MCF 10A (cell line): ENCODE measurements at places on chromosomes 6 and 20. TPM values are rescaled to one million over a fixed set of nuclear protein-coding genes. Genes with fewer than 3 reads are reported as not detected.

- no peak for DNase-seq
Observed at GRCh38 chr20:57053067-57053466, 213.4 kb downstream of the BMP7 start.

- no peak for DNase-seq
Observed at GRCh38 chr6:157461000-157461915, 80.3 kb downstream of the ZDHHC14 start.

- DNase-seq, result no peak
Observed at GRCh38 chr6:84026721-84027164, 6.8 kb upstream of the MRAP2 start.

GRCh38 chr6:3919130-3919628, 70.0 kb downstream of the FAM50B start:
- DNase-seq, result peak; percentile 85

DNA sequence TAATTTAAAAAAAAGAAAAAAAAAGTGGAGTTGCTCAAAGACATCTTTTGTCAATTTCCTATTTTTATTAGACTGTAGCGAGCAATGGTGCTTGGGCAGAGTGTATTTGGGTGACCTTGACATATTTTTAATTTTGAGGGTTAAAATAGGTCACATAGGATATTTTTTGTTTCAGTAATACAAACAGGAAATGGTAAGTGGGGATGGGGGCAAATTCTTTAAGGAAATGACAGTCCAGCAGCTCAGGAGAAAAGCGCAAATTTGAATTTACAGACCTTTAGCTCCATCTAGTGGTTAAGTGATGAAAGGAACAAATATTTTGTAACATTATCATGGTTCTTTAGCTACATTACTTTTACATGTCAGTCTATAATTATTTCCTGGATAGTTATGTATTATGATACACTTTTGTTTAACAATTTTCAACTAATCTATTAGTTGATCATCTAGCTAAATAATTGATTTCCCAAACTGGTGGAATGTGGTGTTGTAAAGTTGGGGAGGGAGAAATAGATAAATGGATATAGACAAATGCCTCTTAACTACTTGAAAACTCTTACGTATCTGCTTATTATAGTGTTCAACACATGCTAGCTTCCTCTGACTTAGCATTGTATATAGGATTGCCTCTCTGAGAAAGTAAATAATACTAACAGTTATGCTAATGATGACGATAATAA, 10.0 kb downstream of the CITED2 start:
- DNase-seq, result peak; percentile 53

DNA sequence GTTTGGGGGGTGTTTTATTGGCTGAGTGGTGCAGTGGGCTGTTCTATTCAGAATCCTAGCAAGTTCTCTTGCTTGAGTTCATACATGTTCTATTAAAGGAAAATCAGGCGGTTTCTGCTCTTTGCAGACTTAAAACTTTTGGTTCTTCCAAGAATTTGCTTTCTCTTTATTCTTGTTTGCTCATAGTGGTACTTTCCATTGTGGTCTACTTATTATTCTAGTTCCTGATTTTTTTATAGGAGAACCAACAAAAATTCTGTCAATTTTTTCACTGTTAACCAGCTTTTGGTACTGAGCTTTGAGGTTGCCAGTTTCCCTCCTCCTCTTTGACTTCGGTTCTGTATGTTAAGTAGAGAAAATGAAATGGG, 6.7 kb downstream of the AFDN start:
- no peak for DNase-seq

DNA sequence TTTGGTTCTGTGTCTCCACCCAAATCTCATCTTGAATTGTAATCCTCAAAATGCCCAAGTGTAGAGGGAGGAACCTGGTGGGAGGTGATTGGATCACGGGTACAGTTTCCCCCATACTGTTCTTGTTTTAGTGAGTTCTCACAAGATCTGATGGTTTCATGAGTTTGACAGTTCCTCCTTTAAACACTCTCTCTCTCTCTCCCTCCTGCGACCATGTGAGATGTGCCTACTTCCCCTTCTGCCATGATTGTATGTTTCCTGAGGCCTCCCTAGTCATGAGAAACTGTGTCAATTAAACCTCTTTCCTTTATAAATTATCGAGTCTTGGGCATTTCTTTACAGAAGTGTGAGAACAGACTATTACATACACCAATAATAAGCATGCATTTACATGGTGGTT, 12.1 kb upstream of the EYS start:
- no peak for DNase-seq

DNA sequence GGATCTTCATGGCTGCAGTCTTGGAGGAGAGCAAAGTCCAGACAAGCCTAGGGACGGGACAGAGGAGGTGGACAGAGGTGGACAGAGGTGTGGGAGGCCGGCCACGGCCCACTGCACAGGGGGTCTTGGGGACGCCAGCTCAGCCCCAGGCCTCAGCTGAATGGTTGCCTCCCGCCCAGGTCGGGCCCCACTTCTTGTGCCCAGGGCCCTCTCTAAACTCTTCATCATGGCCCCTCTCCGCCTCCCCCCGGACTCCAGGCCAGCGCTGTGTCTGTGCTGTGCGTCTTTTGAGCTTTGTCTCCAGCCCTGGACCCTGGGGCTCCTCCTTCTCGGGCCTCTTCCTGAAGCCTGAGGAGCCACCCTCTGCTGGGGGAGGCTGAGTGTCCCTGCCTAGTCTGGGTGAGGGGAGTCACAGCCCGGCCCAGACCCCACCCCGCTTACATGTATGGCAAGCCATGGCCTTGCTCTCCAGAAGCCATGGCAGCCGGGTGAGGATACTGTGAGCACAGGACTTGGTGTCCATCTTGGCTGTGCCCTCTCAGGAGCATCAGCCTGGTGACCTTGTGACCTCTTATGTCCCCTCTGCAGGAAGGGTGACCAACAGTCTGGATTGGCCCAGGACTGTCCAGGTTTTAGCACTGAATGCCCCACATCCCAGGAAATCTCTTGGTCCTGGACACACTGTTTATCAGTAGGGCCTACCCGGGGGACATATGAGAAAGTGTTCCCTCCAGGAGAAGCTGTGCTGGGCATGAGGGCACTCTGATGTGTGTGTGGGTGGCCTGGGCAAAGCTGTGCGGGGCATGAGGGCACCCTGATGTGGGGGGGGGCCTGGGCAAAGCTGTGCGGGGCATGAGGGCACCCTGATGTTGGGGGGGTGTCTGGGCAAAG, 9.4 kb upstream of the NPBWR2 start:
- DNase-seq, result no peak

- DNase-seq, result no peak
Observed at GRCh38 chr20:50885068-50885467, 46.2 kb downstream of the ADNP start.

DNA sequence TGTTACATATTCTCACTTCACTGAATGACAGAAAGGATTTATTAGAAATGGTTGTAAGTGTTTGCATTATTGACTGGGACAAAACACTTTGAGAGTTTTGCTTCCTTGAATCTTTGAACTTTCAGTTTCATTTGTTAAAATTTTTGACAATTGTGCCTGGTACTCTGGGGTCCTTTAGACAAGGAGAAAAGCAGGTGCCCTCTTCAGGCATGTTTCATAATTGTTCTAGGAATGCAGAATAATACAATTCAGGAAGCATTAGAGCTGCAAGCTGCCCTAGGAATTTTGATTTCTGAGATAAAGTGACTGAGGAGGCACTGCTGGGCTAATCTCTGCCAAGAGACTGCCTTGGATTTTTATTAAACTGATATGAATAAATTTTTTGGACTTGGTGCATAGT, 49.7 kb downstream of the TOP1 start:
- peak; percentile 50 for DNase-seq

GRCh38 chr6:31575335-31575901, at the start of gene TNF:
Gene TNF (plus strand): TSS chr6:31575565. CDS start chr6:31575742, 177 bp downstream.
- DNase-seq, result no peak

- DNase-seq, result peak; percentile 9
Observed at GRCh38 chr6:74651948-74652842, 553.7 kb downstream of the COL12A1 start.

- no peak for DNase-seq
Observed at GRCh38 chr20:34163307-34163706, 51.3 kb upstream of the EIF2S2 start.

DNA sequence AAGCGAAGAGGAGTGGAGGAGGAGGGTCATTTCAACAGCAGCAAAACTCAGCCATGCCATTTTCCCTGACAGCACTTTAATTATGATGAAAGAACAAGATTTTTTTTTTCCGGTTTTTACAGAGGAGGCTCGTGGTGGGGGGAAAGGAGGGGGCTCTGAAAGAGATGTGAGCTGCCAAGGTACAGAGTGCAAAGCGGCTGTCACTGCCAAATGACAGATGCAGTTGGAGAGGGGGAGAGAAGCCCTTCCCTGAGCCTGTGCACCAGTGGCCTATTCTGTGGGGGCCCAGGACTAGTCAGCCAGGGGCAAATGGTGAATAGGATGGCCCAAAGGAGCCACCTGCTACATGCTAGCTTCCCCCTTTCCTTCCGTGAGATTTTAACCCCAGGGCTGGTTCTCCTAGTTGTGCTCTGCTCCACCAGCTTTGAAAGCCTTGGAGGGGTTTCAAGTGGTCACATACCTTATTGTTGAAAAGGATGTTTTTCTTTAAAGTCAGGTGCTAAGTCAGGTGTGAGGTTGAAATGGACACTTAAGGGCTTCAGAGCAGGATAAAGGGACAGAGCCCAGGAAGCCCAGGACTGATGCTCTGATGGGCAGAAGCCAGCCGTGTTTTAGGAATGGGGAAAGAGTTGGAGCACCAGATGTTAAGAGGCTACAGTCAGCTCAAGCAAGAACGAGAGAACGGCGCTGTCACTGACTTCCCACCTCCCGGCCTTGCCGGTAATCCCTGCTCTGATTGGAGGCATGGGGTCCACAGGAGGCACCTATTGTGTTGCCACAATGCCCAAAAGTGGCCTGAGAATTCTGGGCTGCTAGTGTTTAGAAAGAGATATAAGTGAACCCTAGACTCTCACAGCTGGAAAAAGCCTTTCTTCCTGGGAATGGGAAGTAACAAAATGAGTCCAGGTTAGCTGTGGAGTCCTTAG, 24.8 kb downstream of the GNAS start:
- no peak for DNase-seq

DNA sequence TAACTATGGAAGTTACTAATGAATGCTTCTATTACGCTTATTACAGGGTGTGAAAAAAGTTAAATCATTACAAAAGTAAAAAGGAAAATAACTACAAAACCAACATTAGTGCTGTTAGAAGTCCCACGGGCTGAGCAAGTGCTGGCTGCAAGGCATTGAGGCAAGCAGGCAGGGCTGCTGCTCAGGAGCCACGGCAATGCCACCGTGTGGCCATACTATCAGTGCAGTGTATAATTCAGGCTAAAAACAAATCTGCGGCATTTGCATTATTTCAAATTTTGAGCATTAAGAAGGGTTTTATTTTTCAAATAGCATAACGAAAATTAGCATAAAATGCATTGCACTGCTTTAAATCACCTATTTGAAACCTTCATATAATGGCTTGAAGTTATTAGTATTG, 17.1 kb downstream of the IFNGR1 start:
- DNase-seq, result no peak

GRCh38 chr6:156421933-156422332, 355.2 kb upstream of the ARID1B start:
- DNase-seq, result peak; percentile 18

DNA sequence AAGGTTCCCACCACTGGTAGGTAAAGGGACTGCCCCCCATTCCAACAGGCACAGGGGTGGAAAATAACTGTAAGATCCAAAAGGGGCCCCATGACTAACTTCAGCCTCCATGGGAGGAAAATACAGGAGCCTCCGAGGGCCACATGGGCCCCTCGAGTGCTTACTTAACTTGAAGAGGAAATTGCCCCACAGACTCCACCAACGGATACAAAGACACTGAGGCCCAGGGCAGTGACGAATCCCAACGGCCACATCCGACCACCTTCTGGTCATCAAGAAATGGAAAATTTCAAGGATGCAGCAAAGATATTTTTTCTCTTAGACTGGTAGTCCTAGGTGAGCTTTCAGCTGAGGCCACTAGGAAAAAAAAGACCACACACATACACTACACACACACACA, 116.0 kb upstream of the MRPS10 start:
- DNase-seq, result no peak

DNA sequence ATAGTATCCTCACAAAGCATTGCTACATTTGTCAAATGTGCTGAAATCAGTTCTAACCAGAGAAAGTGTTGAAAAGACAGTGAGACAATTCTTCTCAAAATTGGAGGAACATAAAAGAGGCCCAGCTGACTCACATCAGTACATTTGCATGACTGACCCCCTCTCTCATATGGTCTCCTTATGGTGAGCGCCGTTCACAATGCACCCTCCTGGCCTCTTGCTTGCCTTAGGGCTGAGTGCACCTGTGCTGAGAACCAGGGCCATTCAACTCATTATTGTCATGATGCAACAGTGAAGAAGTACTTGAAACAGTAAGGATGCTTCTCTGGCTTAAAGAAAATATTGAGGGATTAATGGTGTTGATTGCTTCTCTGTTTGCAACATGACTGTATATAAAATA, 375.2 kb upstream of the AGPAT4 start:
- no peak for DNase-seq

DNA sequence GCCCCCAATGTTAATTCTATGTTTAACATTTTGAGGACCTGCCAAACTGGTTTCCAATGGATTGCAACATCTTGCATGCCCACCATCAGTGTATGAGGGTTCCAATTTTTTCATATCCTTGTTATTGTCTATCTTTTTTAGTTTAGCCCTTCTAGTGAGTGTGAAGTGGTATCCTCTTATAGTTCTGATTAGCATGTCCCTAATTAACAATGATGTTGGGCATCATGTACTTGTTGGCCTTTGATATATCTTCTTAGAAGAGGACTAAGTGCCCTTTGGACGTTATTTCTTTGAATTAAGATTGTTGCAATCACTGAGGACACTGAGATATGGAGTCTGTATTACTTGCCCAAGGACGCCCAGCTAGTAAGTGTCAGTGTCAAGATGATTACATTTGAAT, 22.3 kb downstream of the GCNT2 start:
- no peak for DNase-seq

DNA sequence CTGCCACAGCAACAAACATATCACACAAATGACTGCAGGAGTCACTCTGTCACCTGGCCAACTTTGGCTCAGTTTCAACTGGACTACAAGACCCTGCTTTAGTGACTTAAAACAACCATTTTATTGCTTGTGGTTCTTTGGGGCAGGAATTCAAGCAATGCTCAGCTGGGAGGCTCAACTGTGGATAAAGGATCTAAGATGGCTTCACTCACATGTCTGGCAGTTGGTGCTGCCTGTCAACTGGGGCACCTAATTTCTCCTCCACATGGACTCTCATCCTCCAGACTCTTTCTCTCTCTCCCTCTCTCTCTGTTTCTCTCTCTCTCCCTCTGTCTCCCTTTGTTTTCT, 2.8 kb upstream of the EPB41L2 start:
- no peak for DNase-seq

- DNase-seq, result peak; percentile 44
Observed at GRCh38 chr6:87660226-87660911, 41.7 kb downstream of the AKIRIN2 start.

DNA sequence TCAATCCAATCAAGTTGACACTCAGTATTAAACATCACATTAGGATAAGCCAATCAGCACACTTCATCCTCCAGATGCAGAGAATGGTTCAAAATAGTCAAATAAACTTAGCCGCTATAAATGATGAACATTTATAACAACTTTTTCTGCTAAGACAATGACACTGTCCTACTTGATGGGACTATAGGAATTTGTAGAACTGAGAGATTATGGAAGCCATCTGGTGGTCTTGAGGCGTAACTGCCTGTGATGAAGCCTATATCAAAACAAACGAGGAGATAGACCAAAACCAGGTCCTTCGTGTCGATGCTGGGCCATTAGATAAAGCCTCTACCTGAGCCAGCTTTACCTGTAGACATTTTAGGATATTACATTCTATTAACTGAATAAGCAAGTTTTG, 631.1 kb downstream of the COL12A1 start:
- DNase-seq, result peak; percentile 44

The SLCO4A1 gene
- total RNA-seq, result 23.8 and 27.0 TPM in 2 replicates

The SMIM13 gene
- total RNA-seq, result 28.1 and 29.8 TPM in 2 replicates

The GJA10 gene
- not detected in 2 replicates for total RNA-seq

The ELOVL2 gene
- total RNA-seq, result not detected in 2 replicates

The BIRC7 gene
- total RNA-seq, result not detected in 2 replicates

The EFCAB8 gene
- not detected in 2 replicates for total RNA-seq
